CD4-positive, alpha-beta T cell (primary cell): ENCODE measurements at places on chromosomes 12 and 14.
A peak's percentile ranks its signal among the peaks of the same experiment; 100 is the strongest.

- DNase-seq = no peak
Measured at GRCh38 chr14:41285186-41285748, 321.4 kb upstream of the LRFN5 start.

DNA sequence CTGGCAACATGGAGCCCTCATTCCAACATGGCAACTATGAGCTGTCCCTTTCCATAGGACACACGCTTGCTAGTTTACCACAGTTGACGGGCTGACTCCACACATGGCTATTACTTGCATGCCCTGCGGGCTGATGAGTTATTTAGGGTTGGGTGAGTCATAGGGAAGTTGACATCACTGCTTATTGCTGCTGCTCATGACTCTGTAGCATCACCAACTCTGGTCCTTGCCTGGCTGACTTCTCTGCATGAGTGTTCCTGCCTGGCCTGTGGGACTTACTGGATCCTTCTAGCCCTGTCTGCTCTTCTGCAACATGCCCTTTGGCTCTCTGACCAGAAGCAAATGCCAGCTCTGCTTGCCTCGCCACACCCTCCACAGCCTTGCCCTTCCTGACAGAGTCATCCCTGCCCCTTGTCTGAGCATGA lies 199.5 kb downstream of the ANO6 start:
- peak; percentile 57 for DNase-seq

- DNase-seq = no peak
Measured at GRCh38 chr12:128843538-128843937, 9.7 kb upstream of the GLT1D1 start.

- DNase-seq = peak; percentile 8
Measured at GRCh38 chr12:50986966-50987737, 34.8 kb downstream of the HIGD1C start.

- DNase-seq = no peak
Measured at GRCh38 chr12:58544281-58544680, 376.0 kb downstream of the LRIG3 start.

- no peak for DNase-seq
Measured at GRCh38 chr12:68839183-68840147, 31.5 kb downstream of the MDM2 start.

- no peak for DNase-seq
Measured at GRCh38 chr12:23954332-23954731, 4.9 kb upstream of the SOX5 start.

DNA sequence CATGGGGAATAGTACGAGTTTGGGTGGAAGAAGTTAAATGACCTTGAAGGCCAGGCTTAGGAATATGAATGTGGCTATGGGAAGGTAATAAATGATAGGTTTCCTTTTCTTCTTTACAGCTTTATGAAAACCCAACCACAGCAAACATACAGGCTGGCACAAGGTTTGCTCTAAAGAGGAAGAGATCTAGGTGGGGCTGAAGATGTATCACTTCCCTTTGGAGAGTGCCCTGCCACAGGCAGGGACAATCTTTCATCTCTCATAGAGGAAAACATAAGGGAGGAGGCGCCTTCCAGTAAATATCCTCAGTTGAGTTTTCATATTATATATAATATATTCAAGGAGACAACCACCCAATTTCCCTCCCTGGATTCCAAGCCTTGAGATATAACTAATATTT lies 72.9 kb upstream of the FRMD6 start:
- DNase-seq = no peak

DNA sequence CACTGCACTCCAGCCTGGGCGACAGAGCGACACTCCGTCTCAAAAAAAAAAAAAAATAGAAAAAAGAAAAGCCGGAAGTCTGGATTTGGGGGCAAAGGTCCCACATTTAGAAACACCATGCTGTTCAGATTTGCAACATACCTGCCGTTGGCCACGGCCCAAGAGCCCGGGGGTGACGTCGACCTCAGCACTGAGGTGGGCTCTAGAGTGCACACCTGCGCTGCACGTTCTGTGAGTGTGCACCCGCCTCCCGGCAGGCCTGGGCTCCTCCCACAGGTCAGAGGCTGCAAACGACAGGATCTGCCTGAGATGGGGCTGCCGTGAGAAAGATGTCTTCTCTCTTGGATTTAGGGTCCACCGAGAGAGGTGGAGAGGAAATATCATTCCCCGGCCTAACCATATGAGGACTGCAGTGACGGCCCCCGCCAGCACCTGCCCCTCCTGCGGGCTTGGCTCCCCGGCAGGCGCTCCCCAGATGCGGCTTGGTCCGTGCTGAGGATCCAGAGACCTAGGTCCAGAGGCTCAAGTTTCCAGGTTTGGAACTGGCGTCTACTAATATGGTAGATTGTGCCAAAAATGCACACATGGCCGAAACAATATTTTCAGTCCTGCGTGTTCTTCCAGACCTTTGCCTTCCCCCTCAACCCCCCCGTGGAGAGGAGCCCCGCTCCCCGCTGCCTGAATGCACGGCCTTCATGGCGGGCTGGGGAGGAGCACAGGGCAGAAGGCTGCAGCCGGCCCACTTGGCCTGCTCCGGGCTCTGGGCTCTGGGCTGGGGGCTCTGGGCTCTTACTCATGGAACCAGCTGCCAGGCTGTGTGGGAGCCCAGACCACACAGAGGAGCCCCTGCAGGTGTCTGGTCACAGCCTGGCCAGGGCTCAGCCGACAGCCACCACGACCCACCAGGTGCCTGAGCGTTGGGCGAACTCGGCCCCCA lies 58.8 kb upstream of the FBRSL1 start:
- no peak for DNase-seq

DNA sequence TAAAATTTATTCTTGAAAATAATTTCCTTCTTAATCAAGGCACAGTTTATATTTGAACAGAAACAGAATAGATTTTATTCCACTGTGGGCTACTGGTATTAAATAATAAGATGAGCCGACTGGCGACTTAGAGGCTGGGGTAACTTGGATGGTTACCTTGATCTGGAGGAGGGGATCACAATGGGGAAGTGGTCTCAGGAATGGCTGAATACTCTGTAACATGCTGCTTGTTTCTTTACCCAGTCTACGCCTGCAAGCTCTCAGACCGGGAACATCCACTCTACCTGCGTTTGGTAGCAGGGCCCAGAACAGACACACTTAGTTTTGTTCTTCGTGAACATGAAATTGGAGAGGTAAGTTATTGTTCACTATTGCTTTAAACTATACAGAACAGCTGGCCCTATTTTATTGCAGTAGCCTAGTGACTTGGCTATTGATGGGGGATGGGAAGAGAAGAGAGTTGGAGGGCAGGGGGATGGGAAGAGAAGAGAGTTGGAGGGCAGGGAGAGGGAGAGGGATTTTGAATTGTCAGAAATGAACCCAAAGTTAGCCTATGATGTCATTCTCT lies 67.9 kb downstream of the GNS start:
- DNase-seq = no peak

DNA sequence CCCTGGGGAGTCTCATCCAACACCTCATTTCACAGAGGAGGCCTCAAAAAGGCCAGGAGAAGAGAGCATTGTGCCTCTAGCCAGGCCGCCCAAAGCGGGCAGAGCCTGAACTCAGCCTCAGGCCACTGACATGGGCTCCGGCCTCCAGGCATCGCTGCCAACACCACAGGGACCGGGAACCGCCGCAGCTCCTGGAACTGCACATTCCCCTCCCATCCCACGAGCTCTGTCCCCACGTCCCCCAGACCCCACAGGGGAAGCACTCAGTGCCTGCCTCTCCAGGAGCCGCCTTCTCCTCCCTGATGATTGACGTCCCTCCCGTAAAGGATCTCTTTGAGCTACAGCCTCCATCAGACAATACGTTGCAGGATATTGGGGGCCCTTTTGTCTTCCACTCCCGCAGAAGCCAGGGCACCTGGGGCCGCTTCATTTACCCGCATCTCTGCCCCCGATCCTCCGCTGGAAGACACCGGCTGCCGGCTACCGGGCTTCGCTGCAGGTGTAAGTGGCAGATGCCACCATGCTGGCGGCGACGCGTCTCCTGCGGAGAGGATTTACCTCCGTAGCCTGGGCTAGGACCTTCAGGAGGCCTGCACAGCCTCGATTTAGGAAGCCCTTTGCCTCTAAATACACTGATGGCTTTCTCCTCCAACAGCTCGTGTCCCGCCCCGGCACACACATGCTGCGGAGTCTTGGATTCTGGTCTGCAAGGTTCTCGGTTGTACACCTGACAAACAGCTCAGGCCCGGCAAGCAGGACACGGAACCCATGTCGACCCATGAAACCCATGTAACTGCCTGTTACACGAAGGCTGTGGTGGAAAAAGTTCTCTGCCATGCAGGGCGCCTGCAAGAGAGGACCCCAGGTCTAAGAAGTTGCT lies 104.8 kb downstream of the RIMBP2 start:
- no peak for DNase-seq

DNA sequence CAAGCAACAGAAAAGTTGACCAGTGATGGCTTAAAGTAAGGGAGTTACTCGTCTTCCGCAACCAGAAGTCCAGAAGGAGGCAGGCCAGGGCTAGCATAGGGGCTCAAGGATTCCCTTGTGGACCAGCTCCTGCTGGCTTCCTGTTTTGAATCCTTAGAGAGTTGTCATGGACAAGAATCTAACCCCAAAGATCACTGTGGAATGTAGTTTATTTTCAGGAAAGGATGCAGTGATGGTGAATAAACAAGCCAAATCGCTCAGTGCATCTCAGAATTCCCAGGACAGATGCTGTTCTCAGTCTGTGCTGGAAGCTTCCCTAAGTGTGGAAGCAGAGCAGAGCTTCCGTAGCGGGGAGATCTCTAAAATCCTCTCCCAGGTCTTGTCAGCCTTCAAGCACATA lies 311.3 kb downstream of the C12orf75 start:
- DNase-seq = no peak

- no peak for DNase-seq
Measured at GRCh38 chr14:94054936-94055335, 26.1 kb downstream of the DDX24 start.

DNA sequence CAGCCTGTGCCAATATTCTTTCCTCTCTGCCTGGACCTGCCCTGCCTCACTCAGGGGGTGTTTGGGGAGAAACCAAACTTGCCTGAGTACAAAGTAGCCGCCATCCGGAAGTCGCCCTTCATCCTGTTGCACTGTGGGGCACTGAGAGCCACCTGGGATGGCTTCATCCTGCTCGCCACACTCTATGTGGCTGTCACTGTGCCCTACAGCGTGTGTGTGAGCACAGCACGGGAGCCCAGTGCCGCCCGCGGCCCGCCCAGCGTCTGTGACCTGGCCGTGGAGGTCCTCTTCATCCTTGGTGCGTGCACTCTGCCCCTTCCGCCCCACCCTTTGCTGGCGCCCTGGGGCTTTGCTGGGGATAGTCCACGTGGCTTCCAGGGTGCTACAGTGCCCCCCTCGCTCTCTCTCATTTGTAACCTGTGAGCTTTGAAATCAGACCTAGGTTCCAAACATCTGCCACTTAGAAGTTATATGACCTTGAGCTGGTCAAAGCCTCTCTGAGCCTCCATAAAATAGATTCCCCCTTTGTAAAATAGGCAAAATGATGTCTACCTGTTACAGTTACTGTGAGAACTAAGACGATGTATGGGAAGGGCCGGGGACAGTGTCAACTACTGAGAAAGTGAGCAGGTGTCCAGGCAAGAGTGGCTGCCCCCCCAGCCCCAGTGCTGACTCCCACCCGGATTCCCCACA lies 4.5 kb downstream of the KCNH3 start:
- DNase-seq = no peak

GRCh38 chr12:22477894-22478287 lies 66.5 kb downstream of the C2CD5 start:
- DNase-seq = no peak

DNA sequence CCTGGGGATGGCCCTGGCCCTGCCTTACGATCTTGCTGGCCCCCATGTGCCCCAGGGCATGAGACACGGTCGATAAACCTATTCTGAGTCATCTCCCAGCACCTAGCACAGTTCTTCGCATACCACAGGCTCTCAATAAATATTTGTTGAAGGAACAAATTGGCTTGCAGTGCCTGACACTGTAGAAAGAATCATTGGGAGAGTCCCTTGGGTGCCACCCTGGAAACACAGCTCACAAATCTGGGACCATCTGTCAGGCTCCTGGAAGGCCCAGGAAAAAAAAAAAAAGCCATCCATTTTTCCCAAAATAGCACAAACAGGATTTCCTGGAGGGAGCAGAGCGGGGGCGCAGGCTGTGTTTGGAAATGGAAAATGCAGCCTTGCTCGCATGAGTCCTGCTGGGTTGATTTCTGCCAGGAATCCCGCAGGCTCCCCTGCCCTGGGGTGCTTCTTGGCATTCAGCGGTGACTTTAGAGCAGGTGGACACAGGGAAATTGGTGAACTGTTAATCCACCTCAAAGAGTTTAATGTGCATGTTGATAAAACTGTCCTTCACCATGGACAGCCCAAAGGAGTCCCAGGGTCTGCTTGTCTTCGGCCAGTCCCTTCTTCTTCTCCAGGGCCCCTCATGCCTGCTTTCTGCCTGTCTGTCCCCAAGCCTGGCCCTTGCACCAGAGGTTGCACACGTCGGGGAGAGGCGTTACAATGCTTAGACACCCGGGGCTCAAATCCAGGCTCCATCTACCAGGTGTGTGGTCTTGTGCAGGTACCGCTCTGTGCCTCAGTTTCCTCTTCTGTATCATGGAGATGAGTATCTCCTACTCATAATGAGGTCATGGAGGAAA lies 106.1 kb upstream of the RFLNA start:
- no peak for DNase-seq

GRCh38 chr12:27564612-27565213 lies 40.7 kb downstream of the PPFIBP1 start:
- no peak for DNase-seq

DNA sequence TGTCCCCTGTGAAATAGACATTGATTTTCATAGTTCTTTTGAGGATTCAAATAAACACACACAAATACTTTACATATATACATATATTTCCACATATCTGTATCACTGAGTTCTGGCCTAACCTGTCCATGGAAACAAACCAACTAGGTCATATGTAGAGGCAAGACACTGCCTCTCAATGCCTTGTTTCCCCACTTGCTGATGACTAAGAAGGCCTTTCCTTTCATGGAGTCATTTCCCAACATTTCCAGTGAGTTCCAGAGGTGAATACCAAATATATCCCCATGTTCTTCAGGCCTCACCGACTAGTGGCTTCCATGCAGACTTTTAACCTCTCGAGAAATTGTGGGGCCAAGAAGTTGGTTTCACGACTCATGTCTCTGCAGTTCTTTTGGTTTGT lies 120.8 kb downstream of the DNAI7 start:
- no peak for DNase-seq

DNA sequence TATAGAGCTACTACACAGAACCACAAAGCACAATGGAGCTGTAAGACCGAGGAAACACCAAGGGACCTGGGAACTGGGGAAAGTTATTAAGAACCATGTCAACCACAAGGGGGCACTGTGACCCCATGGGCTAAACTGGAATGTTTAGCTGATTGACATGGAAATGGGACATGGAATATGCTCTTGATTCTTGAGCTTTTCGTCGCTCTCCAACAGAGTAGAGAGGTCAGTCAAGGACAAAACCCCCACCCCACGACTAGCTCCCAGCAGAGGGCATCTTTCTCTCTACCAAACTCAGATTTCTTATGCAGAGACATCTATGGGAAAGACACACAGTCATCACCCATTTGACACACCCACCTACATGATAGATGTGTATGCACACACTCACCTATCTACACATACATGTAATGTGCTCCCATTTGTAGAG lies 10.1 kb downstream of the NDRG2 start:
- DNase-seq = peak; percentile 82
